Activated T-cell treated with anti-CD3 and anti-CD28 coated beads, Interleukin-2, amount 50 U/mL, for 72 hours (primary cell): ENCODE measurements at places on chromosomes 16 and 17. TPM values are rescaled to one million over a fixed set of nuclear protein-coding genes. Genes with fewer than 3 reads are reported as not detected.

Gene LPO
- 0.12 TPM for total RNA-seq

Gene KRT25
- not detected for total RNA-seq

DNA sequence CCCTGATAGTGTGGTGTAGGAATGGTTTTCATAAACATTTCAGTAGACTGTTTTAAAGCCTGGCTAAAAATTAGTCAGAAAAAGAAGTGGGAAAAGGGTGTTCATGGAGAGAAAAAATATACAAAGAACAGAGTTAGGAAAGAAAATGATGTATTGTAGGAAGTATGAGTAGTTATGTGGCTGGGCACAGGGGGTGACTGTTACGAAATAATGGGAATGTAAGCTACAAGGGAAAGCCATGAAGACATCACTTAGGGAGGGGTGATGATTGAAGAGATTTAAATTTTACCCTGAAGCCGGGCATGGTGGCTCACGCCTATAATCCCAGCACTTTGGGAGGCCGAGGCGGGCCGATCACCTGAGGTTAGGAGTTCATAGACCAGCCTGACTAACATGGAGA lies 55.3 kb downstream of the NUP88 start:
- peak overlapping the region; percentile 6 for H3K27ac ChIP-seq
- H3K27me3 ChIP-seq: no peaks in the 10 kb centered on the region

- H3K4me1 ChIP-seq: no peaks in the 10 kb centered on the region
- H3K27me3 ChIP-seq: peaks cover 24% of the 10 kb centered on the region
- H3K36me3 ChIP-seq: peaks cover under 1% of the 10 kb centered on the region
- no peak for DNase-seq
- no peak overlapping the region for H3K4me3 ChIP-seq
Measured at GRCh38 chr17:68612923-68613292, 11.7 kb upstream of the FAM20A start.

GRCh38 chr17:69857412-69857835 lies 217.6 kb upstream of the KCNJ16 start:
- no peaks in the 10 kb centered on the region for H3K27me3 ChIP-seq
- peaks cover 2% of the 10 kb centered on the region for H3K36me3 ChIP-seq
- no peak overlapping the region for H3K27ac ChIP-seq
- H3K4me1 ChIP-seq: no peaks in the 10 kb centered on the region
- H3K4me3 ChIP-seq: no peak overlapping the region

DNA sequence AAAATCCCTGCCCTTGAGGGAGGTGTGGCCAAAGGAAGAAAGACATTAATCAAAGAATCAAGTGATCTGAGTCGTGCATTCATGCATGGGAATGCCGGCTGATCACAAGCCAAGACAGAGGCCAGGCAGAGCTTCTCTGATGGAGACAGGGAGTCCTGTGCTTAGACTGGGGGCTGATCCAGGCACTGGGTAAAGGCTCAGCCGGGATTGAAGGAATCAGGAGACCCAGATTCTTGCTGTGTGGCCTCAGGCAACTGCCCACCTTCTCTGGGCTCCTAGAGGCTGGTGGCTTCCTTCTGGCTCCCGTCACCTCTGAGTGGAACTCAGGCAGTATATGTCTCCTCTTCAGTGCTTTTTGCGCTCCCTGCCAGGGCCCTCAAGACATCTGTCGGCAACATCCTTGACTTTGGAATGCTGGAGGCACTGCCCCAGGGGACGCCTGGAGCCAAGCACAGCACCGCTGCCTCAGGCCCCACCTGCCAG lies 17.7 kb downstream of the RAI1 start:
- H3K27me3 ChIP-seq: no peaks in the 10 kb centered on the region
- DNase-seq: no peak
- no peak overlapping the region for H3K27ac ChIP-seq
- no peak overlapping the region for H3K4me3 ChIP-seq
- no peaks in the 10 kb centered on the region for H3K36me3 ChIP-seq

GRCh38 chr16:78915811-78916345 lies 684.7 kb downstream of the MAF start:
- H3K4me3 ChIP-seq: no peak overlapping the region
- DNase-seq: no peak
- H3K27me3 ChIP-seq: no peaks in the 10 kb centered on the region
- peak overlapping the region; percentile 54 for H3K27ac ChIP-seq
- H3K36me3 ChIP-seq: peaks cover 14% of the 10 kb centered on the region
